ENCODE measurements at places on chromosomes 7 and 10. TPM values are rescaled to one million over a fixed set of nuclear protein-coding genes. Genes with fewer than 3 reads are reported as not detected.

FOXI2 gene
- total RNA-seq = 0.16 TPM

PIK3AP1 gene
- 9.8 TPM for total RNA-seq

- peak overlapping the region; percentile 47 for H3K4me3 ChIP-seq
- no peak for DNase-seq
- peak overlapping the region; percentile 86 for H3K27ac ChIP-seq
- H3K27me3 ChIP-seq = no peaks in the 10 kb centered on the region
- peaks cover 15% of the 10 kb centered on the region for H3K4me1 ChIP-seq
Measured at GRCh38 chr7:44768628-44769371, 20.2 kb downstream of the ZMIZ2 start.

GRCh38 chr10:44587488-44588318 lies 202.8 kb upstream of the CXCL12 start:
- no peak for DNase-seq
- no peaks in the 10 kb centered on the region for H3K27me3 ChIP-seq
- no peak overlapping the region for H3K4me3 ChIP-seq
- no peaks in the 10 kb centered on the region for H3K36me3 ChIP-seq

DNA sequence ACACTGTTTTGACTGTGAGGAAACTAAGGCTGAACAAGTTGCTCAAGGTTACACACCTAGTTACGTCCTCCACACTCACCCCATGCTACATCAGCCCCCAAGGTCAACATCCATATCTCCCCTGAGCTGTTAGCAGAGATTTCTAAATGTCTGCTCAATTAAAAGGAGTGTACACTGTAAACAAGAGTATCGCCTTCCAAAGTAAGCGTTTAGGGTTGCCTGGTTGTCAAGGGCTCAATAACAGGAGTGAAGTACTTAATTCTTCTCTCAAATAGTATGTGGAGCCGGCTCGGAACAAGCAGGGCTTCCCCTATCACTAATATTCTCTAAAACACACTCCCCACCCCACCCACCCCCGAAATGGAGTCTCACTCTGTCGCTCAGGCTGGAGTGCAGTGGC lies 412.8 kb upstream of the GALNT17 start:
- DNase-seq = no peak
- peak overlapping the region; percentile 58 for H3K27ac ChIP-seq
- H3K4me1 ChIP-seq = peaks cover 8% of the 10 kb centered on the region
- H3K4me3 ChIP-seq = no peak overlapping the region
- H3K36me3 ChIP-seq = no peaks in the 10 kb centered on the region

DNA sequence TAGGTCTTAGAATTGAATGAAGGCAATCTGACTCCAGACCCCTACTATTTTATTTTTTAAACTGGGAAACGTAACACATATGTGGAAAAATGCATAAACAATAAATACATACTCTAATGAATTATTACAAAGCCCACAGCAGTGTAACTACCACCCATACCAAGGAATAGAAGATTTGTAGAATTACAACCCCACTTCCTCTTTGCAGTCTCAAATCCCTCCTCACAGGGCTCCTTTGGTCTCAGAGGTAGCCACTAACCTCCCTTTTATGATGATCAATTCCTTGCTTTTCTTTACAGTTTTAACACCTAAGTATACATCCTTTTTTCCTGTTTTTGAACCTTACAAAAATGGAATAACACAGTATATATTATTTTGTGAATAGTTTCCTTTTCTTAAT lies 6.7 kb upstream of the CCDC126 start:
- no peak for DNase-seq
- no peak overlapping the region for H3K4me3 ChIP-seq
- H3K4me1 ChIP-seq = no peaks in the 10 kb centered on the region
- no peak overlapping the region for H3K27ac ChIP-seq
- no peaks in the 10 kb centered on the region for H3K27me3 ChIP-seq

GRCh38 chr10:6053816-6054631 lies 8.1 kb downstream of the IL2RA start:
- peaks cover 4% of the 10 kb centered on the region for H3K4me1 ChIP-seq
- DNase-seq = no peak
- H3K27me3 ChIP-seq = no peaks in the 10 kb centered on the region
